ENCODE measurements at places on chromosomes 3 and 15.

DNA sequence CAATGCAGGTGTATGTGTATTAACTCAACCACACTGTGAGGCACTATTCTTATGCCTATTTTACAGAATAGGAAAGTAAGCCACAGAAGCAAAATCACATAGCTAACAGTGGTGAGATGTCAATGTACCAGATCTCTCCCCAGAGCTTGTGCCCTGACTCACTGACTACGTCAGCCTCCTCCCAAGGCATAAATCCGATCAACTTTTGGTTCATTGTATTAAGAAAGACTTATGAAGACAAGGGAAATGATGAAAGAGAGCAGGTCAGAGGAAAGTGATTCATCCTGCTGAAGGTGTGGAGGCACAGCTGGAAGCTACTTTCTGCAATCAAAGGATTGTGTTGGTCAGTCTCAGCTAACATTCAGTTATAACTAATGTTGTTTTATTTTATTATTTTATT is 33.0 kb upstream of the SV2B start:
- DNase-seq = no peak

DNA sequence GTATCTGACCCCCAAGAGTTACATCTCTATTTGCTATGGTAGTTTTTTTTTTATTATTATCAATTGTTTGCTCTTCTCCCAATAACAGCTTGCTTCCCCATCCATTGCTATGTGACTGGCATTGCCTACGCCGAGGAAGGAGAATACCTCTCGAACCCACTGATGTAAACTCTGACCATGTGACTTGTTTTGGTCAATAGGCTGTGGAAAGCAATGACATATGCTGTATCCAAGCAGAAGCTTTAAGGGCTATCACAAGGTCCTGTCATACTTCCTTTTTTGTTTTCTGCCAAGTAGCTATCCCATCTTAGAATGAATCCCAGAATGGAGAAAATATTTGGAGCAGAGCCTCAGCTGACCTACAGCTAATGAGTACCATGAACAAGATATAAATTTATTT is 111.0 kb upstream of the FRMD4B start:
- DNase-seq = no peak

DNA sequence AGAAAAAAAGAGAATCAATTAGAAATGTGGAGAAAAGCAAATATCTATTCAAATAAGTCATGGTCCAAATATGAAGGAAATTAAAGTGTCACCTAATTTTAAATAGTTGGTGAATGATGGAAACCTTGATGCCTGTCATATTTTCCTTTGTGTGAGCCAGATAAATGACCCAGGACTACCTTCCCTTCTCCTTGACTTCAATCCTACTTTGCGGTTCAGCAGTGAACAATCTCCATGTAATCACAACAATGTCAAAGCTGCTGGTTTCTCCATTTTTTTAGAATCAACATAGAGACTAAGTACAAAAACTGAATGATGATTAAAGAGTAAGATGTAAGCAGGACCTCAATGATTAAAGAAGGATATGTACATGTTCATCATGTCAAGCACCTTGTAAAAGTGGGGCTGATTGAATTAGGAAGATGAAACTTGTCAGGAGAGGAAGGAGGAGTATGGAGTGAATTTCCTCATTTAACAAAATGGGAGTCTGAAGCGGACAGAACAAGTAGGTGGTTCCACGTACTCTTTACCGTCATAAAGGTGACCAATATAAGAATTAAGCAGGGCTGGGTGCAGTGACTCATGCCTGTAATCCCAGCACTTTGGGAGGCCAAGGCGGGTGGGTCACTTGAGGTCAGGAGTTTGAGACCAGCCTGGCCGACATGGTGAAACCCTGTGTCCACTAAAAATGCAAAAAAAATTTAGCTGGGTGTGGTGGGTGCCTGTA is 43.1 kb downstream of the TRPM1 start:
- no peak for DNase-seq

DNA sequence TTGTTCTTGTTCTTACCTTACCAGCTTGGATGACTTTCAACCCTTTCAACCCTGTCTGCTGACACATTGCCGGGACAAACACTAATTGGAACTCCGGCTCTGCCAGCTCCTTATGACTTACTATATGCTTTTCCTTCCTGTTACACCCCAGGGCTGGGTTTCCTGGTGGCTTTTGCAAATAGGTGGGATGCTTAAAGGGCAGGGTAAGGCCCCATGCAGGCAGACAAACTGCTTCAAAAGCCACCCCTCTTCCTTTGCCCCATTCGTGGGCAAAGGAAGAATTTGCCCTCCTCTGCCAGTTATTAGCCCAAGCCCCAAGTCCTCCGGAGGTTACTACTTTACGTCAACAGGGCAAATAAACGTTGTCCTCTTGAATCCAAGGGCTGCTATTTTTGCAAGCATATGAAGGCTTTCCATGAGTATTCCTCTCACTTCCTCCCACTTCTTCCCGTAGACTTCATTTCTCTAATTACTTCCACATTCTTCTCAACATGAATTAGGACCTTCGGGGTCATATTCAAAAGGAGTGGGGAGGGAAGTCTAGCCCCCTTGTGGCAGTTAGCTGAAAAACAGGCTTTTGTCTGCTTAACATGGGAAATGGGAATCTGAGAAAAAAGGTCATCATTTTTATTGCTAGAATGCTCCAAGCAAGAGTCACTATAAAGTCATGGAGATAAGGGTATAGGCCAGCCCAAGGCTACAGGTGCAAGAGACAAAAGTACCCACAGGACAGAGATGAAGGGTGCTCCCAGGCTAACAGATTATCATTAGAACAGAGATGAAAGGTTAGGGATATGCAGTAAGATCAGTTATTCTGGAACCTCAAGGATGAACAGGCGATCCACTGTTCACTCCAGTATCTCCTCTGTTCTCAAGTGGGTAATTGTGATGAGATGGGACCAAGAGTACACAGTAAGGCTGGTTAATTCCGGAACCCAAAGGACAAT is 56.3 kb upstream of the FSTL1 start:
- DNase-seq = peak; percentile 77

GRCh38 chr3:85426121-85426520 is 467.3 kb downstream of the CADM2 start:
- no peak for DNase-seq

DNA sequence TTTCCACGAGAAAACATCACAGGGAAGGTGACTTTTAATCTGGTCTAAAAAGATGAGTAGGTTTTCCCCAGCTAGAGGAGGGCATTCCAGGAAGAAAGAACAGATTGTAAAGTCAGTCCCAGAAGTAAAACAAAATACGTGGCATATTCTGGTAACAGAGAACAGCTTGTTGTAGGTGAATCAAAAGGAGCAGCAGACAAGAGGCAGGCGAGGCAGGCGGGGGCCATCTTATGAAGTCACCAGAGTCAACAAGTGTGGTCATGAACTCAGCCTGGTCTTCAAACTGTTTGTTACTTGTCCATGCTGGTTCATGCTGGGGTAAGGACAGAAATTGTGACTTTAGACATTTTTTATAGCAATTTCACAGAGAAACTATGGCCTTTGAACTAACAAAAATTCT is 4.0 kb upstream of the POPDC2 start:
- DNase-seq = no peak

DNA sequence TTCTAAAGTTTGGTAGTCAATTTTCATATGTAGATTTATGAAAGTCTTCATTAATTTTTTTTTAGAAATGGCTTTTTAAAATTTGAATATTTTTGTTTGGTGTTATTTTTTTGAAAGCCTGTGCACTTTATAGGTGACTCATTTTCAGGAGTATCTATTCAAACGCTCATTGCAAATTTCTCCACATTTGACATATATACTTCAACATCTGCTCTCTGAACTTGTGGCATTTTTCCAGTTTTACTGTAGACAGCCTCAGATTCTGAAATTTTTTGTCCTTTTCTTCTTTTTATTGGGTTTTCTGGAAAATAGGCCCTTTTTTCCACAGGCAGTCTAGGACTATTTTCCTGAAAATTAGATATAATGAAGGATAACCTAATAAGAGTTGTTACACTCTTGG is 396.6 kb downstream of the RBMS3 start:
- DNase-seq = peak; percentile 52

- DNase-seq = no peak
Measured at GRCh38 chr3:37608061-37608702, 253.5 kb upstream of the CTDSPL start.

DNA sequence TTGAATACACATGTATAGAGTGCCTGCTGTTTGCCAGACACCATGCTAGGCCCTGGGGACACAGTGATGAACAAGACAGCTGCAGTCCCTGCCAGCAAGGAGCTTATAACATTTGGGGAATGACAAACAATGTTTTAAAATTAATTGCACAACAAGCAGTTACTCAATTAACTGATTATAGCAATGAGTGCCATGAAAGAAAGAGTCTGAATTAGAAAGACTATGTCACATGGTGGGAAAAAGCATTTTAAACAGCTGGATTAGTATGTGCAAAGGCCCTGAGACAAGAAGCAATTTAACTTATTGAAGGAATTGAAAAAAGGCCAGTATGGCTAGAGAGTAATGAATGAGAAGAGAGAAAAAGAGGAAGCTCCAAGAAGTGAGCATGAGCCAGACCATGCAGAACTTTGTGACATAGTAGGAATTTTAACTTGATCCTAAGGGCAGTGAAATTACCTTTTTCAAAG is 64.5 kb upstream of the PLXNA1 start:
- DNase-seq = no peak

GRCh38 chr3:98657457-98657856 is 64.0 kb upstream of the CPOX start:
- peak; percentile 3 for DNase-seq

DNA sequence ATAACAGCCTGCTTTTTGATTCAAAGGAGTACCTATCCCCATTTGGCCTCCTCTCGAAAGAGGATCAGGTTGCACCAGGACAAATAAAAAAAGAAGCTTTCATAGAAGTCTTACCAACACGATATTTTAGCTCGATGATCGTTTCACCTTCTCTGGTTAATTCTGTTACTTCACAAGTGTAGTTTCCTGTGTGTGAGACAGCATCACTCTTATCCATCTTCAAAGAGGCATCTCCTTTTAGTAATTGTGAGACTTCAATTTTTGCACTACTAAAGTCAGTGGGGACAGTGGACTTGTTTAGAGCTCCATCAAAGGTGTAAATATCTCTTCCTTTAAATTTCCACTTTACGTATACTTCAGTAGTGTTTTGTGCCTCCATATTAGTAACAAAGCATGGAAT is 11.0 kb downstream of the CD47 start:
- no peak for DNase-seq

GRCh38 chr3:79329154-79329553 is 438.6 kb downstream of the ROBO1 start:
- peak; percentile 46 for DNase-seq

- DNase-seq = no peak
Measured at GRCh38 chr3:42996633-42997075, 17.5 kb downstream of the GASK1A start.

DNA sequence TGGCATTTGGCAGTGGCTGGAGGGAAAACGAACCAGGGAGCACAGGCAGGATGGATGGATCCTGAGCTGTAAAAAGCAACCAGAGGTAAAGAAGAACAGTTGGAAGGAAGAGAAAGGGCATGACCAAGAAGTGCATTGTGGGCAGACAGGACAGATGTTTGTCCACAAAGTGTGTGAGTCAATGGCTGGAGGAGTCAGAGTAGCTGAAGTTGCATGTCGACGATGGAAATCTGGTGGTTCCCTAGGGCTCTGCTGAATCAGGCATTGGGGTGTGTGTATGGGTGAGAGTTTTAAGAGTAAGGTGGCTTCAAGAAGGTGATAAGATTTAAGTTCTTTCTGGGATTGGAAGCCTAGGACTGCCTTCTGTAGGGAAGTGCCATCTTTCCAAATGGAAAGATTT is 214.0 kb upstream of the BHLHE40 start:
- DNase-seq = no peak

GRCh38 chr3:111864821-111865656 is 6.0 kb downstream of the PHLDB2 start:
- DNase-seq = peak; percentile 96

- no peak for DNase-seq
Measured at GRCh38 chr3:31039145-31039544, 144.7 kb upstream of the GADL1 start.

GRCh38 chr15:101710806-101711205 is 13.5 kb downstream of the TARS3 start:
- peak; percentile 61 for DNase-seq
